Activated T-cell treated with anti-CD3 and anti-CD28 coated beads for 48 hours (primary cell): ENCODE measurements at places on chromosomes 7 and 10.

DNA sequence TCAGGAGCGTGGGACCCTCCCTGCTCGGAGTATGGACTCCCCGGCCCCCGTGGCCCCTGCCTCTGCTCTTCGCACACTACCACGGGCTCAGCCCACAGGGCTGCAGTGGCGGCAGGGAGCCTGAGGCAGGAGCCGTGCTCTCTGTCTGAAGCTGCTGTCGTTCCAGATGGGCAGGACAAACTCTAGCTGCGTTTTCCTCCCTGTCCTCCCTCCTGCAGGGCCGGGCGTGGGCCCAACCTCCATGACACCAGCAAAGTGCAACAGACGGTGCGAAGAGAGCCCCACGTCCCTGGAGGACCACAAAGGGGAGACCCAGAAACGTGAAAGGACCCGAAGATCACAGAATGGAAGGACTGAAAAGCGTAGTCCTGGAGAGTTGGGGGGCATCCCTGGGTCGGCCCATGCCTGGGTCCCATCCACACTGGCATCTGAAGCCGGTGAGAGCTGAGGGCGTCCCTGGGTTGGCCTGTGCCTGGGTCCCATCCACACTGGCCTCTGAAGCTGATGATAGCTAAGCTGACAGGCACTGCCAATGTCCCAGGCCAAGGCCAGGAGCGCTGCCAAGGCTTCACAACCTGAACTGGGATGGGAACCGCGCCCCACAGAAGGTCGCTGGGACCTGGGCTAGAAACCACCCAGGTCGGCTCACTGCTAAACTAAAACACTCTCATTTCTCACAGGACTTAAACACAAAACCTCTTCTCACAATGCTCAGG, 267.0 kb downstream of the MAD1L1 start:
- no peak for DNase-seq

GRCh38 chr7:111172564-111173257, 81.8 kb downstream of the LRRN3 start:
- DNase-seq = no peak

DNA sequence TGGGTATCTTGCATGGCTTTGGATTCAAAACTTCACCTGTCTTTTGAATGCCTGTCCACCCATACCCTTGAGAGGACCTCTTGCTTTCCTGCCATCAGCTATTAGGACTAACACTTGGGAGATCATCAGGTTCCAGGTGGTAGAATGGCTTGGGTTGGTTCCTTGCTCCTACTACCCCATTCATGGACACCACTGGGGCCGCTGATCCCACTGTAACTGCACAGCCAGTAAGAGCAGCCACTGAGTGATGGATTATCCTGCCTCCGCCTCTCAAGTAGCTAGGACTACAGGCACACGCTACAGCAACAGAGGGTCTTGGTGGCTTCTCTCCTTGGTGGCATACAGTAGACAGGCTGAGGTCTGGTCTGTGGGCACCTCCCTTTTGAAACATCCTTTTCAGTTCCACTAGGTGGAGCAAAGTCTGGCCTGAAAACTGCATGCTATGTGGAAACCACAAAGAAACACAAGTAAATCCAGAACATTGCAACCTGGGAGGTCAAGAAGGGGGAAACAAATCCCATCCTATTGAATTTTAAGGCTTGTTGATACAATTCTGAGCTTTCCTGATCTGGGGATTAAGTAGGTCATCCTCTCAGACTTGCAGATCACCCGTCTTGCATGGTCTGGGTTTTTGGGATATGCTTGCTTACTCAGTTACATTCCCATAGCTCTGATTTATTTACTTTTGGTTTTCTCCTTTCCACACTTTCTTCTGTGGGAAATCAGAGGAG, 9.4 kb downstream of the WBP1L start:
- no peak for DNase-seq

- DNase-seq = no peak
Measured at GRCh38 chr10:117638200-117638599, 95.7 kb downstream of the EMX2 start.

DNA sequence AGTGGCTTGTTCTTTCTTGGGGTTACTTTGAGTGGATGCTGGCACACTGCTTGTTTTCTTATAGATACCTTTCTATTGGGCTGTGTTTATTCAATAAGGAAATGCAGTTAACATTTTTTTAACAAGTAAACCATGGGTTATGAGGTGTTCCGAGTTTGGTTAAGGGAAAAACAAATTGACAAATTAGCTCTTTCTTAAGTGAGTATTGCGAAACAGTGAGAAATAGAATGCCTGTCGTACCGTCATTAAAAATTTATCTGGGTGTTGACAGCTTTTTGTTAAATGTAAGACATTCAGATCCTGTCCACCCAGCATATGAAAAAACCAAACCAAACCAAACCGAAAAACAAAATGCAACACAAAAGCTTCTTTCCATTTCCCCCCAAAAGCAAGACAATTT, 6.2 kb downstream of the CUX1 start:
- no peak for DNase-seq

GRCh38 chr7:138001529-138002095, at the start of gene CREB3L2:
CREB3L2 (minus strand) TSS chr7:138002086; CDS start chr7:138001705, 381 bp downstream.
- DNase-seq = peak; percentile 57

DNA sequence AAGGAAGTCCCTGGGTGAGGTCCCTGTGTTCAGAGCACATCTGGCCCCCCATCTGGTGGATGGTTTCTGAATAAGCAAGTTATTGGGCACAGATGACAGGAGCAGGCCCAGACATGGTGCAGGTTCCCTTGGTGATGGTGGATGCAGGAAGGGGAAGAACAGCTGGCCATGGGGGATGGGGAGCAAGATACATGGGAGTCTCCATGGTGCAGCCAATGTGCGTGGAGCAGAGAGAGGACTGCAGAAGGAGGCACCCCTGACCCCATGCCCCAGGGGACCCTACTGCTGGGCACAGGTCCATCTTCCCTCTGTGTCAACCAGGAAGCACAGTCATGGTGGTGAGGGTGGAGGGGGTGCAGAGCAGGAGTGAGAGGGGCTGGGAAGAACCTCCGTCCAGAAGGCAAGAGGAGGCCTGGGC, 43.8 kb upstream of the RABGEF1 start:
- no peak for DNase-seq

DNA sequence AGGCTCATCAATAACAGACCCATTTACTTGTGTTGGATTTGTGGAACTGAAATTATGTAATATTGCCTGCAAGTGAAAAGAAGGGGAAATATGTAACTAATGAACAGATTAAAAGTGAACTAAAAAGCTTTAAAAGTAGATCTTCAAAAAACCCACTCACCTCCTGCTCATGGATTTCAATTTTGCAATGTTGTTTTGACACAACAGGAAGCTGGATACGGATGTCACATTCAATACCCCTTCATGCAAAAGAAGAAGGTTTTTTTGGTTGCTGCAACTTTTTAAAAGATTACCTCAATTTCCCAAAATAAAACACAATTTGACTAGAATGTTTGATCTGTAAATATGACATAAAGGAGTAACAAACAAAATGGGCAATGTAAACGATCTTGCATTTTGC, 3.3 kb downstream of the MKI67 start:
- DNase-seq = no peak

- no peak for DNase-seq
Measured at GRCh38 chr7:66894463-66895080, 26.5 kb upstream of the TMEM248 start.

DNA sequence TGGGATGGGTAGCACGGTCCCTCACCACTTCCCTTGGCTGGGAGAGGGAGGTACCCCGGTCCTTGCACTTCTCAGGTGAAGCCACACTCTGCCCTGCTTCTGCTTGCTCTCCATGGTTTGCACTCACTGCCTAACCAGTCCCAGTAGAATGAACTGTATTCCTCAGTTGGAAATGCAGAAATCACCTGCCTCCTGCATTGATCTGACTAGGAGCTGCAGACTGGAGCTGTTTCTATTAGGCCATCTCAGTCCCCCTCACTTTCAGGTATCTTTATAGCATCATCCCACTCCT, 264.9 kb downstream of the ZWINT start:
- no peak for DNase-seq

DNA sequence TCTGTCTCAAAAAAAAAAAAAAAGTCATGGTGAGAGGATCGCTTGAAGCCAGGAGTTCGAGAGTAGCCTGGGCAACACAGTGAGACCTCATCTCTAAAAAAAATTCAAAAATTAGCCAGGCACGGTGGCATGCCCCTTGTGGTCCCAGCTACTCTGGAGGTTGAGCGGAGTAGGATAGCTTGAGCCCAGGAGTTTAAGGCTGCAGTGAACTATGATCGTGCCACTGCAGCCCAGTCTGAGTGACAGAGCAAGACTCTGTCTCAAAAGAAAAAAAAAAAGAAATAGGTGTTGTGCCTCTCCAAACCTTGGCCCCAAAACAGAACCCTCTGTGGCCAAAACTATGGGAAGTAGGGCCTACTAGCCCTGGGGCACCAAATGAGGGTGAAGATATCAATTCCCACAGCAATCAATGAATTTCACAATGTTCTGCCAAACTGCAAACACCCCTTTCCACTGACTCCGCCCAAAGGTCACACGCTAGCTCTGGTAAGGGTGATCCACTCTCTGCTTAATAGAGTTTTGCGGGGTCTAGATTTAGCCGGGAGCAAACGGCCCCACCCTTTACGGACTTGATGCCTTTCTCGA, 16.9 kb downstream of the SSC4D start:
- DNase-seq = no peak

DNA sequence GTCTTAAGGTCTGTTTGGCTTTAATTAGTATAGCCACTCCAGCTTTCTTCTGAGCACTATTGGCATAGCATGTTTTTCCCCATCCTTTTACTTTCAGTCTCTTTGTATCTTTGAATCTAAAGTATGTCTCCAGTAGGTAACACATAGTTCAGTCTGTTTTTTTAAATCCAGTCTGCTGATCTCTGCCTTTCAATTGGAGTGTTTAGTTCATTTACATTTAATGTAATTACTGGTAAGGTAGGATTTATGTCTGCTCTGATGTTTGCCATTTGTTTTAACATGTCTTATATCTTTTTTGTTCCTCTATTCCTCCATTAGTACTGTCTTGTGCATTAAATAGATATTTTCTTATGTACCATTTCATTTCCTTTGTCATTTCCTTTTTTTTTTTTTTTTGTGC, 72.5 kb downstream of the EXOC6 start:
- DNase-seq = no peak

DNA sequence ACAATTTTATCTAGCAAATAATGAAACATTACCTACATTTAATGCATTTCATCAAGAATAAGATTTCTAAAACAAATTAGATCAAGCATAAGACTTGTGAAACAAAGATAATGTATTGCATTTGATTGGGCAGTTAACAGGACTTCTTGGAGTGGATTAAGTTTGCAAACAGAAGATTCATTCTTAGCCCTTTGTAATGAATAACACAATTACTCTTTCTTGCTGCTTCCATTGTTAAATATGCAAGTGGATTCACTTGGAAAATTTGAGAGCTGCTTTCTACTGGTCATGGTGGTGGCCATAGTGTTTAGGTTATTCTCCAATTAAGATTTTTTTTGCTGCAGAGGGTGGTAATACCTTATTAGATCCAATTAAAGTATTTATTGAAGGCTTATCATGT, 6.0 kb downstream of the PPP1R9A start:
- no peak for DNase-seq

DNA sequence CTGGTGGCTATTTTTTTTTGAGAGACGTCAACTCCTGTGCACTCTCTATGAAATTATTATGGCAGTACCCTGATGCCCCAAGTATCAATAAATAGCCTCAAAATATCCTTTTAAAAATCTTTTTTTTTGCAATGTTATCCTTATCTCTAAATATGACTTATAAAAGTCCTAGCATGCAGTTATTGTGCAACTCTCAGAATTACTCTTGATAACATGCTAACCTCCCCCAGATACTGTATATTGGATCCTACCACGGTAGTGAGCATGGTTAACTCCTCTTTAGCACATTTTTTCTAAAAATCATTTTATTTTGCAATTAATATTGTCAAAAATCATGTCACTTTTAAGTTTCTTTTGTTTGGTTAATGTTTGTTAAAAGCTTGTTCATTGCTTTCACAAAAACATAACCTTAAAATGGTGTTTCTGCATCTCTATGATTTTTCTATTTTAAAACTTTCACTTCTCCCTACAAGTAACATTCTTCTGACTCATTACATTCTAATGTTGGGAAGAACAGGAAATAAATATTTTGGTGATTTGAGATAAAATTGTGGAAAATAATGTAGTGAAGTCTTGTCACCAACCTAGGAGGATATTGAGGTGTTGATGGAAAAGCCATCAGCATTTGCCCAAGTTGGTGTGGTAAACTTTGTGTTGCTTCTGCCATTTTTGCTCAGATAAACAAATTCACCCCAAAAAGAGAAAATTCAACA, 42.1 kb upstream of the ADRA2A start:
- no peak for DNase-seq

GRCh38 chr7:1853431-1853985, 183.4 kb downstream of the ELFN1 start:
- no peak for DNase-seq

GRCh38 chr7:106127984-106128780, 16.1 kb upstream of the SYPL1 start:
- DNase-seq = no peak

GRCh38 chr7:159144758-159145489, at the start of gene VIPR2:
VIPR2 (minus strand) TSS chr7:159144867; CDS start chr7:159144771, 96 bp downstream.
- DNase-seq = no peak

DNA sequence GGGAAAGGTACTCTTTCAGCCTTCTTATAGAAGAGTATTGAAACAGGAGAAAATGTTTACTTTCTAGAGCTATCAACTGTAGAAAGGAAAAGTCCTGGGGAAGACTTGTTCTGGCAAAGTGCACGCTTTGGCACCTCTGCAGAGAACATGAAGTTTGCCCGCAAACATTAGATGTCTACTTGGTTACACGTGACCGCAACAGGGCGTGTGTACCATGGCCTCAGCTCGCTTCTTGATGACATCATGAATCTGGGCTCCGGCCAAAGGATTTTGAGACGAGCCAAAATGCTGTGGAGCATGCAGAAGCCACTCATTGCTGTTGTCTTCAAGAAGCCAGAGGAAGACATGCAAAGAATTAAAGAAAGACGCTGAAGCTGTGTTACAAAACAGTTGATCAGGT, 8.6 kb upstream of the TAS2R60 start:
- DNase-seq = no peak

- DNase-seq = no peak
Measured at GRCh38 chr10:3704565-3705325, 80.3 kb downstream of the KLF6 start.

GRCh38 chr7:15461576-15461975, 100.2 kb downstream of the AGMO start:
- DNase-seq = no peak

GRCh38 chr10:34200355-34200901, 614.7 kb downstream of the PARD3 start:
- DNase-seq = no peak
